M059J (cell line): ENCODE measurements at places on chromosomes 11 and 22. TPM values are rescaled to one million over a fixed set of nuclear protein-coding genes. Genes with fewer than 3 reads are reported as not detected.

- DNase-seq = no peak
Observed at GRCh38 chr11:6538945-6539344, 41.9 kb downstream of the DNHD1 start.

GRCh38 chr11:33480626-33481025 is 220.0 kb downstream of the C11orf91 start:
- peak; percentile 32 for DNase-seq

Gene FGF4
- total RNA-seq = not detected in 2 replicates

GRCh38 chr11:7251487-7251835 is 243 bp upstream of the SYT9 start:
- no peak for DNase-seq
